Esophagus squamous epithelium (tissue), 5 donors: ENCODE measurements at places on chromosomes 4 and X.

- H3K27me3 ChIP-seq = no peaks in the 10 kb centered on the region
- DNase-seq = no peak
- no peak overlapping the region for H3K4me3 ChIP-seq
- H3K27ac ChIP-seq = no peak overlapping the region
- H3K4me1 ChIP-seq = no peaks in the 10 kb centered on the region
Measured at GRCh38 chr4:119517361-119518229, 111.0 kb downstream of the PDE5A start.

DNA sequence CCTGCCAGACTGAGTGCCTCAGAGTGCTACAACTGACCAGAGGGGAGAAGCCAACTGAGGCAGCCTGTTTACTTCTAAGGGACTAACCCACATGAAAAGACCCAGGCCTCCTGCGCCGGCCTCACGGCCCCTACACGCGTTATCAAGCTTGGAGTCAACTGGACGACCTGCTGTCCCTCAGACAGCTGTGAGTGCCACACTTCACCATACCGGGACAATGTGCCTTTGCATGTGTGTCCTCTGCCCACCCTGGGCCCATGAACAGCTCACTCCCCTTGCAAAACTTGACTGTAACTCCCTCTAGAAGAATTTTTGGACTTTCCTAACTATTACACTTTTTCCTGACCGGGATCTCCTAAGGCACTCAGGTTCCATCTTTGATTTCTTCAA lies 1.8 kb downstream of the NOP14 start:
- no peak overlapping the region for H3K27ac ChIP-seq
- H3K36me3 ChIP-seq = no peaks in the 10 kb centered on the region
- H3K4me3 ChIP-seq = peak overlapping the region; percentile 93
- no peak for DNase-seq
- no peaks in the 10 kb centered on the region for H3K27me3 ChIP-seq

DNA sequence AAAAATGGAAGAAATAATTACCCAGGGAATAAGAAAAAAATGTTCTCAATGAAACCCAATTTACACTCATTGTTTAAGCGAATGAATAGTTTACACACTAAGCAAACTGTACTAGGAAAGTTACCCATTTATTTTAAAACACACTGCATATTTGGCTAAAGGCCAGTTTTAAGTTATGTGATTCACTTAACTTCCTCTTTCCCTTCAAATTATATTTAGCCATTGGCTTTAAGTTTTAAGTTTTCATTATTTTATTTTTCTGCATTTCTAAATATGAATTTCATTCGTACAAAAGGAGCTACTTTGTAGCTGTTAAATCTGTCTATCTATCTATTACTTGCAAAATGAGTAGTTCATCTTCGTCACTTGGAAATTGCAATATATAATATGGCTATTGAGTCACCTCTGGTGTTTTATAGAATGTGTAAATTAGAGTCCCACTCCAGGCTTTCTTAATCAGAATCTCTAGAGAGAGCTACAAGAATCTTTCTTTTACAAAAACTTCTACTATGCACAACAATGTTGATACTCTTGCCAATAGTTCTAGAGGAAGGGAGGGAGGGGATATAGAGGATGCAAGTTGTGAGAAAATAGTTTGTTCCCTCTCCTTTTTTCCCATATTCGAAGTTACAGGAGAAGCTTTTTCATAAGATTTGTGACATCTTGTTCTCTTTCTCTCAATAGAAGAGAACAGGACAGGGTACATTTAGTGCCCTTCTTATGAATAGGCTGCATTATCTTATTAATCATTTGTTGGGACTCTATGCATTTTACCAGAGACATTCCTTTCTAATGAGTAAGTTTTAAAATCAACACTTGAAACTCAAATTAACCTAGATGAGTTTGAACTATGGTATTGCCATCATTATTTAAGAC lies 41.8 kb downstream of the SULT1B1 start:
- no peaks in the 10 kb centered on the region for H3K27me3 ChIP-seq
- H3K4me3 ChIP-seq = no peak overlapping the region
- H3K27ac ChIP-seq = no peak overlapping the region
- H3K4me1 ChIP-seq = peaks cover 7% of the 10 kb centered on the region
- no peak for DNase-seq
- no peaks in the 10 kb centered on the region for H3K36me3 ChIP-seq

- no peaks in the 10 kb centered on the region for H3K36me3 ChIP-seq
- no peak overlapping the region for H3K27ac ChIP-seq
- H3K4me3 ChIP-seq = no peak overlapping the region
- no peaks in the 10 kb centered on the region for H3K4me1 ChIP-seq
- DNase-seq = no peak
Measured at GRCh38 chr4:186516287-186516686, 39.1 kb downstream of the MTNR1A start.

DNA sequence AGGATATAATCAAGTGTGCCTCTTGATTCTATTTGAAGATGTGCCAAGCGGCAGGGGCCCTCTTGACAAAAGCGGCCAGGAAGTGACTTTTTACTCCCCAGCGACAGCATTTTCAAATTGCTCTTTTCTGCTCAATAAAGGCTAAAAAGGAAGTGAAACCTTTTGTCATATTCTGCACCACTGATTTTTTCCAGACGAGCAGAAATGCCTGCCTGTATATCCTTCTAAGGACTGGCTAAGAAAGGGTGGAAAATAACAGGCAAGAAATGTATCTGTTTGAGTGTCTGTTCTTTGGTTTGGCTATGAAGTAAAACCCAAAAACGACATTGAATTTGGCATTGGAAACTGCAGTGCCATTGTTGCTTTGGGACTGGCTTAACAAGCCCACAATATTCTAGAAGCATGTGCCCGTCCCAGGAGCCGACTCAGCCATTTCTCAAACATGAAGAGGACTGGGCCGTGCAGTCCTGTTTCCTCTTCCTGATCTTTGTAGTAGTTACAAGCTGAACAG lies 25.4 kb downstream of the TMSB4X start:
- no peak for DNase-seq
- peak overlapping the region; percentile 40 for H3K27ac ChIP-seq
- no peaks in the 10 kb centered on the region for H3K4me1 ChIP-seq
- no peak overlapping the region for H3K4me3 ChIP-seq
- no peaks in the 10 kb centered on the region for H3K27me3 ChIP-seq

- no peak overlapping the region for H3K27ac ChIP-seq
- no peak for DNase-seq
- no peak overlapping the region for H3K4me3 ChIP-seq
- no peaks in the 10 kb centered on the region for H3K27me3 ChIP-seq
Measured at GRCh38 chr4:16123356-16124084, 39.7 kb upstream of the PROM1 start.

- H3K4me1 ChIP-seq = no peaks in the 10 kb centered on the region
- H3K27ac ChIP-seq = no peak overlapping the region
- H3K4me3 ChIP-seq = no peak overlapping the region
- no peaks in the 10 kb centered on the region for H3K27me3 ChIP-seq
- no peak for DNase-seq
Measured at GRCh38 chr4:154908168-154908567, 127.1 kb downstream of the RBM46 start.

DNA sequence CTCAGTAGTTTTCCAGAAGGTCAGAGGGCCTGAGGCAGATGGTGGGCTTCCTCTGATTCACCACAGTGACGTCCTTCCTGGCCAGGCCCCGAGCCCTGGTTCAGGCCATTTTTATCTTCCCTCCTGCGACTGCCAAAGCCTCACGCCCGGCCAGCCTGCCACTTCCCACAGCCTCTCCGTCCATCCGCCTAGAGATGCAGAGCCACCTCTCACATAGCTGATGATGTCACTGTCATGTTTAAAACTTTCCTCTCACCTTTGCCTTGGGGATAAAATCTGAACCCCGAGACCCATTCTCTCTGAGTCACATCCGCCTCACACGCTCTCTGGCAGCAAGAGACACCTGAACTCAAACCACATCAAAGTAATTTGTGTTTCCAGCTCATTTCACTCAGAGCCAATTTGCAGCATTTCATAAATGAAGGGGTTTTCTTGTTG lies 175.3 kb downstream of the QDPR start:
- H3K4me3 ChIP-seq = no peak overlapping the region
- no peaks in the 10 kb centered on the region for H3K27me3 ChIP-seq
- DNase-seq = no peak

- peak overlapping the region; percentile 83 for H3K4me3 ChIP-seq
- DNase-seq = no peak
- peaks cover 32% of the 10 kb centered on the region for H3K4me1 ChIP-seq
Measured at GRCh38 chr4:56976283-56976836, 1.0 kb downstream of the NOA1 start.

DNA sequence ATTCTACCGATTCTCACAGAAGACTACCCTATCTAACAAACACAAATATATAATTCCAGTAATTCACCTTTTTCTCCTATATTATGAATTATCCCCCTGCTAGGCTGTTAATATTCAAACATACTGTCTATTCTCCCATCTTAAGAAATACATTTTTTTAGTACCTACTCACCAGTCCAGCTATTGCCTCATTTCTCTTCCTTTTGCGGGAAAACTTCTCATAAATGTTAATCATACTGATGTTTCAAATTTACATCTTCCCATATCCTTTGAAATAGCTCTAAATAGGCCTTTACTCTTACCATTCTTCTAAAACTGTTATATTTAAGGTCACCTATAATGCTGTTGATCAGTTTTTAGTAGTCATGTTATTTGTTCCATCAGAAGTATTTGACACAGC lies 759.1 kb upstream of the SLIT2 start:
- no peaks in the 10 kb centered on the region for H3K27me3 ChIP-seq
- no peaks in the 10 kb centered on the region for H3K36me3 ChIP-seq
- H3K27ac ChIP-seq = no peak overlapping the region
- no peak overlapping the region for H3K4me3 ChIP-seq
- no peak for DNase-seq
- no peaks in the 10 kb centered on the region for H3K4me1 ChIP-seq

DNA sequence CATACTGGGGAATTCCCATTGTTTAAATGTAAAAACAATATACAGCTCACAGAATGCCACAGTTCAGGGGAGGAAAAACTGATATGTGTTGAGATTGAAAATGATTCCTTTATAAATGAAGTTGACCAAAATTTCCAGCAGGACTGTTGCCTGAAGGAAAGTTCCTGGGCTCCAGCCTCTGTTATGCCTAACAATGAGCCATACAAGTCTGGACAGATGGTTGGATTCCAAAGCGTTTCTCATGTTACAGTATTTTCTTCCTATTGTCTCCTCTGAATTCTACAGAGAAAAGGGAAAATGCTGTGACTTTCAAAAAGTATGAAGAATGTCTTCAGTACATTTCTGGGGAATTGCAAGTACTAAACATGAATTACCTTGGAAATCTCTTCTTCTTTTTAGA lies 73.3 kb downstream of the ALPK1 start:
- no peak overlapping the region for H3K27ac ChIP-seq
- H3K36me3 ChIP-seq = no peaks in the 10 kb centered on the region
- no peaks in the 10 kb centered on the region for H3K4me1 ChIP-seq
- H3K27me3 ChIP-seq = no peaks in the 10 kb centered on the region

GRCh38 chr4:109648266-109648996 lies 54.8 kb downstream of the CASP6 start:
- H3K4me1 ChIP-seq = no peaks in the 10 kb centered on the region
- H3K4me3 ChIP-seq = no peak overlapping the region
- no peaks in the 10 kb centered on the region for H3K27me3 ChIP-seq
- H3K36me3 ChIP-seq = peaks cover 5% of the 10 kb centered on the region
- no peak overlapping the region for H3K27ac ChIP-seq

GRCh38 chr4:178063568-178063967 lies 621.3 kb upstream of the AGA start:
- no peak for DNase-seq
- H3K36me3 ChIP-seq = no peaks in the 10 kb centered on the region
- H3K4me1 ChIP-seq = no peaks in the 10 kb centered on the region
- H3K27me3 ChIP-seq = no peaks in the 10 kb centered on the region
- H3K4me3 ChIP-seq = no peak overlapping the region

GRCh38 chr4:105598787-105599186 lies 46.4 kb downstream of the ARHGEF38 start:
- no peaks in the 10 kb centered on the region for H3K36me3 ChIP-seq
- DNase-seq = no peak
- no peaks in the 10 kb centered on the region for H3K27me3 ChIP-seq
- H3K27ac ChIP-seq = no peak overlapping the region
- no peak overlapping the region for H3K4me3 ChIP-seq
- peaks cover 8% of the 10 kb centered on the region for H3K4me1 ChIP-seq

DNA sequence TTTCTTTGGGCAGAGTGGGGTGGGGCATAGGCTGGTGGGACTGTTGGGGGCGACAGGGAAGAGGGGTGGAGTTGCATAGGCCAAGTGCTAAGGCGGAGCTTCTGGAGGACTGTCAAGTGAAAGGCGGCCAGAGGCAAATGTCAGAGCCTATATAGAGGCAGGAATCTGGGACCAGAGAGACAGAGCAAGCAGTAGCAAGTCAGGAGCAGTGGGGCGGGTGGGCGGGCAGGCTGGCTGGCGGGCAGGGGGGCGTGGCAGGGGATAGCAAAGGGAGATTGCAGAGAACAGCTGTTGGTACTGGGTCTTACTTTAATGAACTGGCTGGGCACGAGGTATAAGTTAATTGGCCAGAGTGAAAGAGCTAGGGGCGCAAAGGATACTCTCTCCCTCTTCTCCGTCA lies 89.8 kb downstream of the RTL9 start:
- no peak for DNase-seq
- no peaks in the 10 kb centered on the region for H3K36me3 ChIP-seq
- H3K4me1 ChIP-seq = no peaks in the 10 kb centered on the region

DNA sequence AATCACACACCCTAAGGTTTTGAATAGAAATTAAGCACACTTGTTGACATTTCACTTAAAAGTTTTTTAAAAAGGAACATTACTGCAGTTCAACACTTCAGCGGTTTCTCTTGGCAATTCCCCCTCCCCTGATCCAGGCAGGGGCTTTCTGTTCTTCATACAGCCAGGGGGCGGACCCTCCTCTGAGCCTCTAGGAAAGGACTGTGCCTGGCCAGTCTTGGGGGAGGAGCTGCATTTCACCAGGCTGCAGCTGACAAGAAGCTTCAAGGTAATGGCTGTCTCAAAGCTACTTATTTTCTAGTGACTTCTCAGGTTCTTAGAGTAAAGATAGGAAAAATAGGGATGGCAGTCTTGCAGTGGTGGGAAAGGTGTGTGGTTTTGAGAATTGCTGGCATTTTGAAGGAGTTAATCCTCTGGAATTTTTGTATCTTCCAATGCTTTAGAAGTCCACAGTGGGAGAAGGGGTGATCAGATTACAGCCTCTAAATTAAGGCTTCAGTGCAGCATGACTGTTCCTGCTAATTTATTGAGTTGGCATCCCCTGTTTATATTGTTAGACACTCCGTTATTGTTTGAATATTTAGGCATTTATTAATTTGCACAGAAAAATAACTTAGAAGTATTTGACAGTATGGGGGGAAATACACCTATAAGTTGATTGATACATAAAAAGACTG lies 33.5 kb downstream of the PWWP3B start:
- no peaks in the 10 kb centered on the region for H3K27me3 ChIP-seq
- no peak for DNase-seq
- no peaks in the 10 kb centered on the region for H3K4me1 ChIP-seq
- no peak overlapping the region for H3K4me3 ChIP-seq
- no peak overlapping the region for H3K27ac ChIP-seq

- no peak for DNase-seq
- no peaks in the 10 kb centered on the region for H3K27me3 ChIP-seq
- no peaks in the 10 kb centered on the region for H3K36me3 ChIP-seq
Measured at GRCh38 chr4:3666263-3666662, 99.9 kb upstream of the ADRA2C start.

- no peaks in the 10 kb centered on the region for H3K36me3 ChIP-seq
- DNase-seq = no peak
- H3K4me1 ChIP-seq = no peaks in the 10 kb centered on the region
- H3K4me3 ChIP-seq = no peak overlapping the region
Measured at GRCh38 chrX:37765507-37765906, 14.4 kb upstream of the CYBB start.
